Stimulated activated CD8-positive, alpha-beta memory T cell treated with anti-CD3 and anti-CD28 coated beads, Interleukin-4, amount 100 ng/mL, for 1 hour (primary cell): ENCODE measurements at places on chromosomes 6 and 20.

GRCh38 chr6:43389730-43390295, 20.4 kb upstream of the ZNF318 start:
- DNase-seq = no peak

- DNase-seq = no peak
Measured at GRCh38 chr6:28811873-28812272, 111.9 kb downstream of the TRIM27 start.

DNA sequence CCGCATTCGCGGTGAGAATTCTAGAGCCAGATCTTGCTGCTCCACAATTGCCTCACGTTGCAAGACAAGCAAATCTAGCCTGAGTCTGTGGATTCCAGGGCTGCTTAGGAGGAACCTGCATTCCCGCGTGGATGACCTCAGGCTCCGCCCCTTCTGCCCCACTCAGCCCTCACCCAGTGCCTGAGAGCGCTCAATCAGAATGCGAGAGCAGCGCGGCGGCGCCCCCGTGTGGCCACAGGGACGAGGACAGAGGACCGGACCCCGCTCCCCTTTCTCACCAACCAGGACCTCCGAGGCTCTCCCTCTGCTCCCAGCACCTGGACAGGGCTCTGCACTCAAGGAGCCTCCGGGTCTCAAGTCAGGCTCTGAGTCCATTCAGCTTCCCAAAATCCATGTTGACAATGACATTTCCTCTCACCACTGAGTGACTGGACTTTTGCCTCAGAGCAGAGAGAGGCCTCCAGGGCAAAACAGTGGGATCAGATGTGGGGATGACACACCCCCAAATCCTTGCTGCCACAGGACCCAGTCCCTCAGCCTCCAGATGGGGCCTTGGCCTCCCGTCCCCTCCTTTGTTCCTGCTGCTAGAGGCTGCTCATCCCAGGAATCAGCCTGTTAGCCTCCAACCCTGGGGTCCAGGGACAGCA, 52.0 kb downstream of the RPP21 start:
- DNase-seq = peak; percentile 85

GRCh38 chr6:15026832-15027231, 219.0 kb upstream of the JARID2 start:
- no peak for DNase-seq

DNA sequence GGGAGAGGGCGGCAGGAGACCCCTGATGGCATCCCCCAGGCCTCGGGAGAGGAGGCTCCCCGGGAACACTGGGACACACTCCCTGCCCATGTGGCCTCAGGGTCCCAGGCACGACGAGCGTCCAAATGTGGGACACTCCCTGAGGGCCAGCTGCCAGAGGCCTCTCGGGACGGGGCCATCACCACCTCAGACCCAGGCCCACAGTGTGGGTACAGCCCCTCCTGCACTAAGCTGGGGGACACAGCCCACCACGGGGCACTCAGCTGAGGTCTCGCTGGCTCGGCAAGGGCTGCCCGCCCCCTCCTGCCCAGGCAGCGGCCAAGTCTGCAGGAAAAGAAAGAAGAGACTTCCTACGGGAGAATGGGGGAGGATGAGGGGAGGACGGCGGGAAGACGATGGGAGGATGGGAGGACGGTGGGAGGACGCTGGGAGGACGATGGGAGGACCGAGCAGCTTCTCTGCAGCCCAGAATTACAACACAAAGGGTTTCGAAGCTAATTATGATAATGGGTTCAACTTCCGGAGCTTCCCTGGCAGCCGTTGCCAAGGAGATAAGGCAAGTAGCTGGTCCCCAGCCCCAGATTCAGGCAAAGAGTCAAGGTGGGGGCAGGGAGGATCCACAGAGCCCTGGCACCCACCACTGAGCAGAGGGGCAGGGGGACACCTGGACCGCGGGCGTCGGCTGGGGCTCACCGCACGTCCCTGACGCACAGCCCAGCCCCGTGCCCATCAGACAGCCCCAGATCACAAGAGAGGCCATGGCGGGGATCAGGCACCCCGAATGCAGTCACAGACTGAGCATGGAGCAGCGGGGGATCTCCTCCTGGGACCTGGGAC, 17.5 kb downstream of the KCNQ2 start:
- no peak for DNase-seq

GRCh38 chr20:56348305-56348693, 10.5 kb upstream of the FAM210B start:
- DNase-seq = no peak

- DNase-seq = no peak
Measured at GRCh38 chr6:78093906-78094305, 441.1 kb downstream of the MEI4 start.

DNA sequence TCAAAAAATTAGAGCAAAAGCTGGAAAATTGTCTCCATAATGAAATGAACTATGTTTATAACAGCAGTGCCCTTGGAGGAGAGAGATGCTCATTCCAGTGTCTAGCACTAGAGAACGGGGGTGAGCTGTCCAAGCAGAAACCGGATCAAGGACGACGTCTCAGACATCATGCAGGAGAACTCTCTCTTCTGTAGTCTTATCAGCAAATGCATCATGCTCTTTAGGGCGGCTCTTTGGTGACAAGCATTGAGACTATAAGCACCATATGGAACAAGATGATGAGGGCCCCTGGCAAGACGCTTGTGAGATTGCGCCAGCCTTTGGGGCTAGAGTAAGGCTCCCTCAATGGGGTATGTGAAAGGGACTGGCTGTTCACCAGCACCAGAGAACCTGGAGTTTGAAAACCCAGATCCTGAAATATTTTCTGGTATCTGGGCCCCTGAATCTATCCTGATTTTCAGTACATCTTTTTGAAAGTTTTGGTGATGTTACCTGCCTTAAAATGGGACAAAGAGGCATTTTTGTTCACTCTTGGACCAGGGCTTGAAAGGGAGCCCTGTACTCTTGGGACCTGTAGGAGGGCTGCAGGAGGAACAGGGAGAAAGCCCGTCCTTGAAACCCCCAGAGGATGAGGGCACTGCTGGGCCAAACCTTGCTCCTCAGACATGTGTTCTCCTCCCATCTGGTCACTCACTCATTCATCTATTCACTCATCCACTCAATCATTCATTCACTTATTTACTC, 127.6 kb downstream of the TTLL2 start:
- no peak for DNase-seq

DNA sequence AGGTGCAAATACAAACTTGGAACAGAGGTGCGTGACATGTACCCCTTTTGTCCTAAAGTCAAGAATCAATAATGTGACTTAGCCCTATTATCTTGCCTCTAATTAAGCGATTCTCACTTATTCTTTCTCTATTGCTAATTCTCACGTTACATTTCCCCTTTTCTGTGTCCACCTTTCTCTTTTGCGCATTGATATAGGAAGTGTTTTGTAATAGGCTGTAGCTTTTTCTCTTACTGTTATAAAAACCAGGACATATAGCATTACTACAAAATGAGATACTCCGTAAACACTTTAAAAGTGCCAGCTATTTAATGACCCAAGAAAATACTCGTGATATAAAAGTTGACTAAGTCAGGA, 669 bp upstream of the TMEM30A start:
- no peak for DNase-seq

- no peak for DNase-seq
Measured at GRCh38 chr6:64932486-64932885, 774.5 kb downstream of the EYS start.

- no peak for DNase-seq
Measured at GRCh38 chr6:38570750-38571149, 69.0 kb downstream of the BTBD9 start.

DNA sequence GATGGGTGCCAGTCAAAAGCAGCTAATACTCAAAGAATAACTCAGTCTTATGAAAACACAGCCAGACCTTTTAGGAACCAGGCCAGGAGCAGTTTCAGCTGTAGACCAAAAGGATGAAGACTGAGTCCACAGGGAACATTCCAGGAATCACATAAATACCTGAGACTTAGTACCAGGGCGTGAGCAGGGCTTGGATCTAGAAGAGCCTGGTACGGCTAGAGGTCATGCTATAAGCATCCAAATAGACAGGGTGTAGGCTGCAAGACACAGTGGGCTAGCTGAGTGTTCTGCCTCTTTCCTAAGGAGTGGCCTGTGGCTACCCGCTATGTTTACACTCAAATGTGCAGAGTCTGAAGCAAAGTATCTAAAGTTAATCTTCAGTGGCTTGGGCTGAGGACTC, 29.5 kb upstream of the LRRC1 start:
- DNase-seq = no peak

DNA sequence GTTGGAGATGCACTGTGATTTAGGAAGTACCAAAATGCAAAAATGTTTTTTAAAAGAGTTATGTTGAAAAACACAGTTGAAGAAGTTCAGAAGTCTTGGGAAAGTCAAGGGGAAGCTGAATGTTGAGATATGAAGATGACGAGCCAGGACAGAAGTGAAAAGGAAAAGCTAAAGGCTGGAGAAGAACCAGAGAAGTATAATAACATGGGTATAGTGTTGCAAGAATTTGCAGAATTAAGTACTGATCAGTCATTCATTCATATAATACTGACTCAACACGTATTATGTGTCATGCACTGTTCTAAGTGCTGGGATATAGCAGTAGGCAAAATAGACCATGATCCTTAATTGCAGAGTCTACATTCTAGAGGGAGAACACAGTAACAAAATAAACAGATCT, 432.8 kb downstream of the CDC5L start:
- no peak for DNase-seq

GRCh38 chr6:40631744-40632143, 44.6 kb upstream of the LRFN2 start:
- no peak for DNase-seq

GRCh38 chr6:135722190-135722589, 129.3 kb upstream of the PDE7B start:
- DNase-seq = no peak

- DNase-seq = no peak
Measured at GRCh38 chr20:21102603-21103311, 3.4 kb downstream of the LINC00237 start.

GRCh38 chr6:85372188-85372914, 77.5 kb upstream of the NT5E start:
- DNase-seq = no peak

DNA sequence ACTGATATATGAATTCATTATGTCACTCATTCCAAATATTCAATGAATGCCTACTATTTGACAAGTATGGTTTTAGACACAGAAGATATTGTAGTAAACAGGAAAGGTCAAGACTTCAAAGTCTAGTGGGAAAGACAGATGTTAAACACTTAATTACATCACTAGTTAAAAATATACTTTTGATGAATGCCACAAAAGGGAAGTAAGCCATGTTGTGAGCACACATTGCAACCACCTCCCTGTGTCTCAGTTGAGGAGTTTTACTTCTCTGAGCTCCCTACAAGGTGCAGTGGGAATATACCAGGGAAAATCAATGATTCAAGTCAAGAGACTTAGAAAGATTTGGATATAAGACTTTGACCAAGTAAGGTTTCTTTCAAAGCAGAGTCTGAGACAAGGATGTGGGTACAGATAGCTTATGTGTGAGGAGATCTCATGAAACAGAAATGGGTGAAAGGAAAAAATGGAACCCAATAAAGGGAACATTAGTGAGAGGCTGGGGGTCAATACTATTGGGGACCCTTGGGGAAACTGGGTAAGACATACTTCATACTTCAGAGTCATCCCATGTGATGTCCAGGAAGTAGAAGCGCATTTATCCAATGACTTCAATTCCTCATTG, 503.7 kb downstream of the KIF16B start:
- DNase-seq = no peak

- DNase-seq = no peak
Measured at GRCh38 chr6:37376078-37376743, 22.4 kb downstream of the RNF8 start.

- no peak for DNase-seq
Measured at GRCh38 chr20:23228912-23229311, 121.7 kb upstream of the NXT1 start.

DNA sequence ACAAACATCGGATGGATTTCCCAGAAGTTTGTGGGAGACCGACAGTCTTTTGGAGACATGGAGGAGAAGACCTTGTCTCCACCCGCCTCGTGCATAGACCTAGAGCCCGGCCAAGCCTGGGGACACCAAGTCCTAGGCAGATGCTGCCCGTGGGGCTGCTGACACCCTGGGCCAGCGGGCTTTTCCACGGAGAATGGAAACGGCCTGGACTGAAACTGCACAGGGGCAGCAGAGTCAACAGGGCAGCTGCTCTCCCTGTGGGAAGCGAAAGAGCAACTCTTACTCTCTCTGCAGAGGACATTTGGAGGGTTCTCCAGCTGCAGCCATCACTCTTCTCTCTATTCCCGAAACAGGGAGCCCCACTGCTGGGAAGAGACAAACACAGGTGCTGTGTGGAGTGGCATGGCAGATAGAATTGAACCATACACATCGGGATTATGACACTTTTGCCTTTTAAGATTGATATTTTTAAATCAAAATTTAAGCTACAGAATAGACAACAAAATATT, 401.2 kb downstream of the THBS2 start:
- DNase-seq = no peak

- no peak for DNase-seq
Measured at GRCh38 chr6:139156102-139156501, 21.2 kb downstream of the HECA start.

- no peak for DNase-seq
Measured at GRCh38 chr20:46151936-46152335, 33.8 kb downstream of the CD40 start.

GRCh38 chr6:30730601-30731435, 10.7 kb downstream of the TUBB start:
- DNase-seq = no peak

DNA sequence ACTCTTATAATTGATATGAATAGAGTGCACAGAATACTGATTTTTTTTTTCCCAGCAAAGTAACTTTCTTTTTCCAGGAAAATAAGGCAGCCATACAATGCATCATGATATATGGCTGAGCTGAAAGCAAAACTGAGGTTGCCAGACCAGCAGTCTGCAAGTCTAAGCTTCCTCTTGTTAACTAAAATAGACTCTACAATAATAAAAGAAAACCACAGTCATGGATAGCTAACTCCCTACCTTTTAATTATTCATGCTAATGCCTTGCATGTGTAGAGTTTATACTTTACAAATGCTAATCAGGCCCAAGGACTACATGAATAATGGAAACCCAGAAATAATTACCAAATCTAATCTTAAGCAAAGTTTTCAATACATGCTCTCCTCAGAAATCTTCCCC, 47.4 kb downstream of the MAP7 start:
- no peak for DNase-seq

DNA sequence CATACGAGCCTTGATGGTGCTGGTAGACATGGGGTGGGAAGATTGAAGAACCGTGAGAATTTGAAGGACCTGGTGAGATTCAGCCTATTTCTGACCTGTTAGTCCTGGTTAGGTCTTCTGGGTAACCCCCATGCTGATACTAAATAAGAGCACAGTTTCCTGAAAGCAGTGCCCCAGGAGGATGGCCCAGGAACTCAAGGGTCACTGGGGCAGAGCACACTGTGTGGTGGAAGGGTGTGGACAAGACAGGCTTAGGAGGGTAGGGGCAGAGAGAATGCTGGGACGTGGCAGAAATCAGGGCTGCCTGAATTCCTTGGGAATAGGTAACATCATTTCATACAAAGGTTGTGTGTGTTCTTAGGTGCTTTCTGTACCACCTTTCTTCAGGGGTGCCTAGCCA, 31.9 kb upstream of the ENPP1 start:
- no peak for DNase-seq

GRCh38 chr6:129565366-129565765, 144.6 kb downstream of the ARHGAP18 start:
- no peak for DNase-seq

- no peak for DNase-seq
Measured at GRCh38 chr6:21414065-21414464, 179.5 kb upstream of the SOX4 start.
